ENCODE measurements at places on chromosomes 3 and 15.

- DNase-seq = no peak
Observed at GRCh38 chr3:62874711-62875557, at the start of gene CADPS. TSS of gene CADPS (minus strand) at chr3:62875416. CDS start at chr3:62875029, 387 bp downstream.

DNA sequence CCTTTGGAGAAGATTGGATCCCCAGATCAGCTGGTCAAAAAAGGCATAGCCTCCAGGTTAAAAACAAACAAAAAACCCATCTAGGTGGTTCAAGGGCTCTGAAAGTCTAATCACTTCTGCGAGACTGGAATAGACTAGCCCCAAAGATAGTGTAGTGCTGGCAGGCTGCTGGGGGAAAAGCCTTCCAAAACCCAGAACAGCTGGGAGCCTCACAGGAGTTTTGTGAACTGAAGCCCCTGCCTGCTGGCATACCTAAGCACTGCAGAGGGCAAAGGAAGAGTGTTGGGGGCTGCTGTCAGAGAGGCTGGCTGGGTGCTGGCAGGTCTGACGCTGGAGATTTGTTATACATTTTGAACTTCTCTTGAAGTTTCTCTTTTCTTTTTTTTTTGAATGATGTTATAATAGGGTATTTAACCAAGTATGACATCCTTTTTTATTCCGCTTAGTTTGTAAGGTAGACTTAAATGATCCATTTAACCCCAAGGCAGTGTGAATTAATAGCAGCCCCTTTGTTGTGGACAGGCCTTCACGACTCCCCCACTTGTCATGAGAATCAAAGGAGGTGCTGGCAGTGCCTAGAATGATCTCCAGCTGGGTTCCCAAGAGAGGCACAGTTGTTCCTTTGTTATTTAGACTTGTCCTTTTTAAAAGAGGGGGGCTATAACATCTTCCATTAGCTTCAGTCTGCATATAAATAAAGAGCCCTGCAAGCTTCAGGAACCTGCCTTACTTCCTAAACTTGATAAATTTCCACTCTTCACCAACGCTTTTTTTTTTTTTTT is 53.9 kb downstream of the CRTC3 start:
- no peak for DNase-seq

DNA sequence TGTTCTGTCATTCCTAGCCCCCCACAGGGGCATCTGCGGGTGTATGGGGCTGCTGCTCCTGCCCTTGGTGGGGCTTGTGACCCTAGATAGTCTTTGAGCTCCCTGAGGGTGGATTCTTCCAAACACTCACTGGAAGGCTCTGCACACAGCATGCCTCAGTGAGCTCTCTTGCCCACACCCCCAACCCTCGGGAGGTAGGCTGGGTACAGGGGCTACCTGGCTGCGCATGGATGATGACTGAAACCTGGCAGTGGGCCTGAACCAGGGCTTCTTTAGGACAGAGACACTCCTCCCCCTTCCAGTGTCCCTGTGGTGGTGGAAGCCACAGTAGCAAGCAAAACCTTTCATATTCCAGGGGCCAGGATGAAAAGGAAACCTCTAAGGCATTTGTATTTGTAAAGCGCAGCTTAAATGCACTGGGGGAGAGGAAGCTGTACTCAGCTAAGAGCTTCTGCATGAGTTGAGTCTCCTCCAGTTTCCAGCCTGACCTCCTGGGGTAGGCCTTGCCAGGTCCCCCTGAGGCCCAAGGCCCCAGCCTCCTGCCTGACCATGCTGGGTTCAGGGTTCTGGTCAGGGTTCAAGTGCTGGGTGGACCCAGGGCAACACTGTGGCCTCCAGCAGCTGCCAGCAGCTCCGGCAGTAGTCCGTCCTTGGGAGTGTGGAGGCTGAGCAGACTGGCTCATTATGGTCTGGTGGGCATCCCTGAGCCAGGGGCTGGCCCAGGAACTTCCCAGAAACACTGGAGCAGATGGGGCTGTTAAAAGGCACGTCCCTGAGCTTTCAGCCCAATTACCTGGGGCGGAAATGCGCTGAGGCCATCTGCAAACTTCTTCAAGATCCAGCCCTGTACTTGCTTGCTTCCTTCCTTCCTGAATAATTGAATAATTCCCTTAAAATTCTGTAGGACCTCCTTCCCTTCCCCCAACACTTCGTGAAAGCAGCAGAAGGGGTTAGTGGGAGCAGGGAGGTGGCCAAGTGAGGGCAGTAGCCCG is 89.7 kb downstream of the HMG20A start:
- DNase-seq = no peak

- DNase-seq = peak; percentile 9
Observed at GRCh38 chr3:53144862-53145712, 14.9 kb upstream of the RFT1 start.

GRCh38 chr15:40064231-40064894 is 25.4 kb upstream of the SRP14 start:
- no peak for DNase-seq

- DNase-seq = no peak
Observed at GRCh38 chr3:153901152-153901551, 220.0 kb upstream of the ARHGEF26 start.

- no peak for DNase-seq
Observed at GRCh38 chr3:27712136-27713077, 9.7 kb downstream of the EOMES start.

DNA sequence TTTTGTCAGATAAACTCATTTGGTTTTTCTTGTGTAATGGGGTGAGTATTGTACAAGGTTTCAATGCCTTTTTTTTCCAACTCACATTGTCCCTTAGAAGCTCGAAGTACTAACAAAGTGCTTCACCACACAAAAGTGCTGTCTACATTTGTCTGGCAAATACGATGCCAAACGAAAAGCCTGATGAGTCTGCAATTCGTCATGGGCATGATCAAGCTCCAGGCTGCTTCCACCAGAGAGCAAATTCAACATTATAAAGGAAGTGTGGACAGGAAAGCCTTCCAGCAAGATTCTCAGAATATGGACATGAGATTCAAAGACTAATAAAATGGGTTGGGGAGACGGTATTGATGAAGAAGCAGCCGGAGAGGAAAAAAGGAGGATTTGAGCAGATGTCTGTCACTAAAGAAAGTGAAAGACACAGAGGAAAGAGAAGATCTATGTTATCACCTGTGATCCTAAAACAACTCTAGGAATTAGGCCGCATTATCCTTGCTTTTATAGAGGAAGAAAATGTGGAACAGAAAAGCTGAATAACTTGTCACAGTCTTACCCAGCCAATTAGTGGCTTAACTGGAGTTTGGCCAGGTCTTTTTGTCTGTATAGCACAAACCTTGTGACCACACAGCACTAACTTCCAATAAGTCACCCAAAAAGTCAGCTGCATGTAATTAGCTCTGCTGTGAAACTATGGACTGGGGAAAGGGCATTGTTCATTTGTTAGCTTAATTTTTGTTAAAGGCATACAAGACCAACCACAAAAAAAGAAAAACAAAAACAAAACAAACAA is 494.8 kb downstream of the FHIT start:
- DNase-seq = no peak

DNA sequence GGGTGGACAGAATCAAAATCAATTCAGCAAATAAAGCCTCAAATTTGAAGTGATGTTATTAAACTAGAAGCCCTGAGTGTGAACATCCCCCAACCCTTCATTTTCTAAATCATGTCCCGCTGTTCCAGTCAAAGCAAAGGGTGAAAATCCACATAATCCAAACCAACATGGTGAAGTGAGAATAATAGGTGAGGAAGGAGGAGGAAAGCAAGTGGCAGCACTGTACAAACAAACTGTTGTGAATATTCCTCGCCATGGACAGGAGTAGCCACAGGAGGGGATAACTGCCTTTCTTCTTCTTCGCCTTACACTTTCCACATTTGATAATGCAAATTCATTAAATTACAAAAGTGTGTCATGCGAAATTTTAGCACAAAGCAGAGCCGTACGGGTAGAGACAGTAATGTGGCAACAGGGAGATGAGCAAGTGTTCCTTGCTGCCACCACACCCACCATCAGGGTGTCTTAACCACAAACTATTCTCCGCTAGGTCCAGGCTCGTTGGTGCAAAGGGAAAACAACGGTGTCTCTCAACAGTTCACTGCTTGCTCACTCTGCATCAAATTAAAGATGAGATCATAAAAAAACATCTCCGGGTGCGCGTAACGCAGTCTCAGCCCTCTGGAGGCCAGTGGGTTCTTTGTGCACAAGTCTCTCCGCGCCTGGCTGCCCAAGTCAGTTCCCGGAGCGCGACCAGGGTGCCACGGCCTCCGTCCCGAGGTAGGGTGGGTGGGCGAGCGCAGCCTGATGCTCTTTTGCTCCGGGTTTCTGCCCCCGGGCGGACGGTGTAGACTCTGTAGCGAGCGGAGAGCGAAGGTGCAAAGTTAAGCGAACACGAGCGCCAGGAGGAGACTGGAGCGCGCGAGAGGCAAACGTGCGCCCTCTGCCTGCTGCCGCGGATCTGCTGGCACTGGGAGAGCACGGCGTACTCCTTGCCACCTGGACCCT is 6.7 kb downstream of the EPHA3 start:
- DNase-seq = no peak

- no peak for DNase-seq
Observed at GRCh38 chr3:179292450-179292849, 30.4 kb upstream of the ZNF639 start.

DNA sequence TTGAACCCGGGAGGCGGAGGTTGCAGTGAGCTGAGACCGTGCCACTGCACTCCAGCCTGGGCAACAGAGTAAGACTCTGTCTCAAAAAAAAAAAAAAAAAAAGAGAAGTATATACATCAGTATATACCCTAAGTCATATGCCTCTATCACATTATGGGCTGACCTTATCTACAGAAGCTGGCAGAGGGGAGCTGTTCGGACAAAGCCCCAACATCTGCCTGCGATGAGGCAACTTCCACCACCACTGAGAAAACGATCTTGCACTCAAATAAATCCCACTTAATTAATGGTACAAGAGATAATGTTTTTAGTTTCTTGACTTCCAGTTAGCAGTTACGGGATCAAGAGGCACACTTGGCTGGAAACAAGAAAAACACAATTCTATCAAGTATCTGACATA is 2.2 kb downstream of the GLT8D1 start:
- DNase-seq = no peak

GRCh38 chr3:131218196-131218595 is 163.4 kb upstream of the NUDT16 start:
- DNase-seq = no peak

GRCh38 chr3:16286161-16286560 is 21.1 kb downstream of the OXNAD1 start:
- DNase-seq = no peak

- DNase-seq = no peak
Observed at GRCh38 chr3:45682786-45683185, 6.4 kb upstream of the SACM1L start.

DNA sequence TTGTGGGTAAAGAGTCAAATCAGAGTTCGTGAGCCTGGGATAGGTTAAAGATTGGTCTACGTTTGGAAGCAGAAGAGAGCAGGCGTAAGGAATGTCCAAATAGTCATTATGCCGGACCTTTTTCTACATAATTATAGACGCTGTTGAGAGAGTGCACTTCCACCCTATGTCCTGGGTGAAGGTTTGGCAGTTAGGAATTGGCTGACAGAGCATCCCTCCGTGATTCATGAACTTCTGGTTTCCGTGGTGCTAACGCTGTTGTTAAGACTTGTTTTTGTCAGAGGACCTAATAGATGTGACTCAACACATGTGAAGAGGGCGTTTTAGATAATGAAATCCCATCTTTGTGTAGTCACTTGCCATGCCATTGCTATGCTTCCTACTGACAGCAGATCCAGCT is 1.1 kb downstream of the EAF1 start:
- DNase-seq = no peak

DNA sequence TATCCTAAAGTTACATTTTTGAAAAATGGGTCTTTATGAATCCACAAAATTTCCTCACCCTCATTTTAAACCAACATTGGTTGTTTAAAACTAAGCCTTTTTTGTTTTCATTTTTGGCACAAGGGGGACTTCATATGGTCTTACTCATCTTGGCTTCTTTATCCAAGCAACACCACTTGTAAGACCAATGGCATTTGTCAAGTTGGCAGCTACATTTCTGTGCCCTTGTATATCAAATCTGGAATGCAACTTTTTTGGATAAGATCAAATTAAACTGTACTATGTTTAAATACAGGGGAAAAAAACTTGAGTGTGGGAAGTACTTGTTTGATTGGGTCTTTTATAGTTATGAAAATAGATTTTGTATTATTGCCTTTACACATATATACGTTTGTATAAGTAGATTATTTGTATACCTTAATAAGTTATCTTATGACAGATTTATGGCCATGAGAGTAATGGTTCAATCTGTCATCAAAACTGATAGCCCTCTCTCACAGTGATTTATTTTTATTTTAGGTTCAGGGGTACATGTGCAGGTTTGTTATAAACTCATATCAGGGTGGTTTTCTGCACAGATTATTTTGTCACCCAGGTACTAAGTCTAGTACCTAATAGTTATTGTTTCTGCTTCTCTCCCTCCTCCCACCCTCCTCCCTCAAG is 43.4 kb downstream of the GPR160 start:
- DNase-seq = no peak

GRCh38 chr3:13065727-13066126 is 7.5 kb downstream of the IQSEC1 start:
- no peak for DNase-seq

- DNase-seq = no peak
Observed at GRCh38 chr3:101962055-101962454, 112.7 kb downstream of the NFKBIZ start.
